MCF 10A (cell line): ENCODE measurements at places on chromosomes 6 and 20.

GRCh38 chr6:3665608-3666007, 85.9 kb downstream of the PXDC1 start:
- DNase-seq = no peak

- DNase-seq = no peak
Observed at GRCh38 chr6:26477426-26477825, 19.7 kb downstream of the BTN2A1 start.

DNA sequence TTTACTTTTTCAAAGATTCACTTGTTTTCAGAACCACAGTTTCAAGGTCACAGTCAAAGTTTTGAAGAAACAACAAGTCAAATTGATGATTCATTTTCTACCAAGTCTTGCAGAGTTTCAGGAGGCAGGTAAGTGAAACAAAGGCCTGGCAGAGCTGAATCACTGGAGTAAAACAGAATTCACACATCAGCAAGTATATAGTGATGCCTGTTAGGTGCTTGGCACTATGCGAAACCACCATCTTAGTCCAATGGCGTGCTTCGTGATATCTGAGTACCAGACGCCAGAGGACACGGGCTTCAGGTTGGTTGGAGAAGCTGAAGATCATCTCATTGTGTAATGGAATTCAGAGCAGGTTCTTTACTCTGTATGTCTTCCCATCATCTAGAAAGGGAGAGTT, 75.9 kb downstream of the RTN4IP1 start:
- DNase-seq = no peak

DNA sequence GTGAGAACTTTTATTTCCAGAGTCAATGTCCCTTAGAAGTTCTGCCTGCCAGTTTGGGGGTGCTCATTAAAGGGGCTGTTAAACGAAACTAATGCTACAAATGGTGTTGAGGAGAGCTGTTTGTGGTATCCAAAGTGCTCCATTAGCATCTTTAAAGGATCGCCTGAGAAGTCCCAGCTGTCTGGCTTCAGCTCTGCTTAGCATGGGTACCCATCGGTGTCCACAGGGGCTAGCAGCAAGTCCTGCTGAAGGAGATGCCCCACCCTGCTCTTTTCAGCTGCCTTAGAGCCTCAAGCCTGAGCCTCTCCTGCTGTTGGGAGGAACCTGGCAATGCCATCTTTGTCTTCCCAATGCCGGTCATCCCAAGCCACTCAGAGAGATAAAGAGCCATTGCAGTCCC, 111.1 kb downstream of the FOXO3 start:
- no peak for DNase-seq

GRCh38 chr6:10347561-10348327, 67.1 kb downstream of the TFAP2A start:
- DNase-seq = peak; percentile 87

GRCh38 chr6:131372535-131372934, 200.5 kb upstream of the ARG1 start:
- DNase-seq = no peak

DNA sequence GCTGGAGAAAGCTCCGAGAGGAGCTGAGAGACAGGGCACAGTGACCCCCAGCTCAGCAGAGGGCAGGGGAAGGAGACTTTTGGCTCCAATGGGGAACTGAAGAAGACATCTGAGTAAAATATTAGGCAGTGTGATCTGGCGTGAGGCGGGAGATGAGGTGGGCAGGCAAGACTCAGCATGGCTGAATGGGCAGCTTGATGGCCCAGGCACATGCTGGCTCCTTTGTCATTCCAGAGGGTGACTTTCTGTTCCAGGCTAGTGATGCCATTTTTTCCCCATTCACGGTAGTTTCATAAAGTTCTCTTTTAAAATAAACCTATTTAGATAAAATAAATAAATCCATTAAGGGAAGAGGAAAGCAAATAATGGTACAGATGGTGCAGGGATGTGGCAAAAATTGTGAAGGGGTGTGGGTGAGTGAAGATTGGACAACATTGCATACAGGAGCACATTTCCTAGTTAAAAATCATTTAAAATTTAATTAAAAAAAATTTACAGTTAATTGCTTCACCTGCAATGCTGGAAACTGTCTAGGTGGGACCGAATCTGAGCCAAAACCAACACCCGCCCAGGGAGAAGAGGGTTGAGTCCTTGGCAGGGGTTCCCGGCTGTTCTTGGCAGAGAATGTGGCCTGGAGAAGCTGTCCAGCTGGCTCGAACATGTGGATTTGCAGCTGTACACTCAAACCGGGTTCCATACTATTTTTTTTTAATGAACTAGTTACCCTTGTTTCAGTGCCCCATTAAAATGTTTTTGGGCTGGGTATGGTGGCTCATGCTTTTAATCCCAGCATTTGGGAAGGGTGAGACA, 41.7 kb upstream of the PRELID3B start:
- DNase-seq = peak; percentile 35

GRCh38 chr20:1862663-1863053, 32.5 kb upstream of the SIRPA start:
- DNase-seq = no peak

GRCh38 chr6:121748850-121749249, 313.4 kb downstream of the GJA1 start:
- DNase-seq = no peak

DNA sequence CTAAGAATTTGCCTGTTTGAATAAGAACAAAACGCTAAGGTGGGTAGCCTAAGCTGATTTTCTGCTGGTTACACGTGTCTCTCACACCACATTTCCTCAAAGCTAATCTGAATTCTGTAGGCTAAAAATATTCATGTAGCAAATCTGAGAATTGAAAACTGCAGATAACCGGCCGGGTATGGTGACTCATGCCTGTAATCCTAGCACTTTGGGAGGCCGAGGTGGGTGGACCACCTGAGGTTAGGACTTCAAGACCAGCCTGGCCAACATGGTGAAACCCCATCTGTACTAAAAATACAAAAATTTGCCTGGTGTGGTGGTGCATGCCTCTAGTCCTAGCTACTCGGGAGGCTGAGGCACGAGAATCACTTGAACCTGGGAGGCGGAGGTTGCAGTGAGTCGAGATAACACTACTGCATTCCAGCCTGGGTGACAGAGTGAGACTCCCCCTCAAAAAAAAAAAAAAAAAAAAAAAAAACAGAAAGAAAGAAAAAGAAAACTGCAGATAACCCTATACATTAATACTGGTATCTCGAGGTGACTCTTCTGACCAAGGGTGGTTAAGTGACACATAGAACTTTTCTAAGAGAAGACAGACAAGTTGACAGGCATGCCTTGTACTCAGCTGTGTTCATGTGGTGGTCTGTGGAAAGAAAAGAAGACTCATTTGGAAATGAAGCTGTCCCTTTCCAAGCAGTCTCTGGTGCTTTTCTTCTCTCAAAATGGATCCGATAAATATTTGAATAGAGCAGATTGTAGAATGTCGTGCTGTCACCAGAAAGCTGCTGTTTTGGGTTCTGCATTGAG, 24.7 kb upstream of the ASXL1 start:
- no peak for DNase-seq

DNA sequence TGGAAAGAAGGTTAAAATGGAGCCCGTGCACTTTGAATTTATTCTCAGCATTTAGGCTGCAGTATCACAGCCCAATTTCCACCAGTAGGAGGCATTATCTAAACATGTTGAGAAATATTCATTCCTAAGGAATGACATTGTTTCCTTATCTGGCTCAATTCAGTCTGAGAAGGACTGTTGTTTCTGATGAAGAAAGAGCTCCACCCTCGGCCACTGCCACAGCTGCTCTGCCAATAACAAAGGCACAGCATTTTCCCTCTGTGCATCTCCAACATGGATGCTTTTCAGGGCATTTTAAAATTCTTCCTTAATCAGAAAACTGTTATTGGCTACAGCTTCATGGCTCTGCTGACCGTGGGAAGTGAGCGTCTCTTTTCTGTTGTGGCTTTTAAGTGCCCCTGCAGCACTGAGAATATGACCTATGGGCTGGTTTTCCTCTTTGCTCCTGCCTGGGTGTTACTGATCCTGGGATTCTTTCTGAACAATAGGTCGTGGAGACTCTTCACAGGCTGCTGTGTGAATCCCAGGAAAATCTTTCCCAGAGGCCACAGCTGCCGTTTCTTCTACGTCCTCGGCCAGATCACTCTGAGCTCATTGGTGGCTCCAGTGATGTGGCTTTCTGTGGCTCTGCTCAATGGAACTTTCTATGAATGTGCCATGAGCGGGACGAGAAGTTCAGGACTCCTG, at the start of gene CALHM5:
CALHM5 (plus strand) TSS at position 216 of the 687 bp plus-strand sequence; CDS start at position 274, 58 bp downstream.
- peak; percentile 75 for DNase-seq

GRCh38 chr20:919491-919916, 3.4 kb upstream of the ANGPT4 start:
- no peak for DNase-seq

DNA sequence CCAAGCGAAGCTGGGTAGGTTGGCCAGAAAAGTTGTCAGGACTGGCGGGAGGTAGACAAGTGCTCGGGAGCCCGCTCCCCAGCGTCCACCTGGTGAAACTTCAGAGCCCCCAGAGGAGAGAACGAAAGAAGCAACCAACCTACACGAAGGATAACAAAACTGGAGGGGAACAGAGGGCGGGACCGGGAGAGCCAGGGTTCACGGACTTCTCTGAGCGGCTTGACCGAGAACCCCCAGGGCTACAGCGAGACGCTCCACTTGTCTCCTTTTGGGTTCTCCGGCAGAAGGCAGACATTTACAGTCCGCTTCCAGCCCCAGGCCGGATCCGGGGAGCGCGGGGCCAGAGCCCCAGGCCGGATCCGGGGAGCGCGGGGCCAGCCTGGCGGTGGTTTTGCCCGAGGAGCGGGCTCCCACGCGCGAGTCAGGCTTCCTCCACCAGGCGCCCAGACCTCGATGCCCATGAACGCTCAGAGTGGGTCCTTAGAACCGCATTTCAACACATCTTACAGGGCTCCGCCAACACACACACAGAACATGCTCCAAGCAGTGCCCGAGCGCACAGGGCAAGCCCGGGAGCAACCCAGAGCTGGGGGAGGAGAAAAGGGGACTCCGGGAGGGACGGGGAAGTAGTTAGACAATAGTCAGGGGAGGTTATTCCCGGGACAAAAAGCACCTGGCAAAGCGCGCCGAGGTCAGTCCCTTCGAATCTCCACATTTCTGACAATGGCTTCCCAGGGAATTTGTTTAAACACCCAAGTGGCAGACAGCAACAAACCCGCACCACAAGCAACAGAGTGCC, 1.1 kb downstream of the PTPRK start:
- peak; percentile 68 for DNase-seq

- DNase-seq = peak; percentile 88
Observed at GRCh38 chr6:164753517-164753916, 555.9 kb downstream of the C6orf118 start.

DNA sequence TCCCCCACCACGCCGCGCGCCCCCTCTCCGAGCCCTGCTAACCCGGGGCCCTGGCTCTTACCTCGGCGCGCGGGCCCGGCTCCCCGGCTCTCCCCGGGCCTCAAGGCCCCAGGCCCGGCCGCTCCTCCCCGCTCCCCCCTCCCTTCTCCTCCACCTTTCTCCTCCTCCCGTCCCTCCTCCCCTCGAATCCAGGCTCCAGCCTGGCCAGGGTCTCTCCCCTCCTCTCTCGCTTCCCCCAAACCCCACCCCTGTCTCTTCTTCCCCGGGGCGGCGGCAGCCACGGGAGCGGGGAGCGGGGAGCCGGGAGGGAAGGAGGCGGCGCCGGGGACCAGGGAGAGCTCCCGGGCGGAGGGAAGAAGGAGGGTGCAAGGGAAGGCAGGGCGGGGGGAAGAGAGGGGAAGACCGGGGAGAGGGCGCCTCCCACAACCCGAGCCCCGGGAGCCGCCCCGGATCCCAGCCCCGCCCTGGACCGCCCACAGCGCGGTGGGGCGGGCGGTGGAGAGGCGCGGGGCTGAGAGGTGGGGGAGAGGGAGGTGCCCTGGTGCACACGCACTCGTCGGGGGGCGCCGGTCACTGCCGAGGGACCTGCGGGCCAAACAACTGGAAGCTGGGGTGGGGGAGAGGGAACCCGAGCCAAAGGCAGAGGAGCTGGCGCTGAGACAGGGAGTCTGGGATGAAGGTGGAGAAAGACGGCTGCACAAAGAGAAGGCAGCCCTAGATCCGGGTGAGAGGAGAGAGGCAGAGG, at the start of gene GABBR1:
GABBR1 (minus strand) TSS at position 395 of the 745 bp plus-strand sequence. CDS start 798 bp downstream, outside the sequence.
- peak; percentile 89 for DNase-seq

GRCh38 chr6:6741264-6741663, 152.7 kb downstream of the LY86 start:
- DNase-seq = no peak

GRCh38 chr6:129865013-129865412, 3.9 kb upstream of the TMEM244 start:
- no peak for DNase-seq

- DNase-seq = no peak
Observed at GRCh38 chr6:170445487-170445886, 107.6 kb downstream of the PSMB1 start.

- no peak for DNase-seq
Observed at GRCh38 chr20:2578475-2579192, 42.3 kb downstream of the TMC2 start.

DNA sequence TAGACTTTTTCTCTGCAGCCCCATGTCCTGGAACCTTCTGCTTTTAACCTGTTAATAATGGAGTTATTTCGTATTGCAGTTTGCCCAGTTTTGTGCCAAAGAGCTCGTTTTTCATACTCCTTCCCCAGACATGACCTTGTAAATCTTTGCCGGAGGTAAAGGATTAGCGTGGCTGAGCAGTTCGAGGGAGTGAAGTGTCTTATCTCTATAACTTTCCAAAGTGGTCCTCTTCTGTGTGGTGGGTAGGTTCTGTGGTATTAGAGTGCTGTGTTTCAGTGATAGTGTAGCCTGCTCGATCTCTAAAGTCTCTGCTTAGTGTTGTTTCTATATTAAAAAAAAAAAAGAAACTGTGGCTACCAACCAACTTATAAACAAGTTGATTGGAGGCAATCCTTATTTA, 67.5 kb downstream of the FARS2 start:
- DNase-seq = no peak

GRCh38 chr6:149128489-149129145, 188.9 kb upstream of the TAB2 start:
- no peak for DNase-seq

GRCh38 chr20:44422083-44422482, 53.6 kb upstream of the TTPAL start:
- peak; percentile 64 for DNase-seq

- no peak for DNase-seq
Observed at GRCh38 chr20:1215386-1216170, 10.3 kb upstream of the RAD21L1 start.

DNA sequence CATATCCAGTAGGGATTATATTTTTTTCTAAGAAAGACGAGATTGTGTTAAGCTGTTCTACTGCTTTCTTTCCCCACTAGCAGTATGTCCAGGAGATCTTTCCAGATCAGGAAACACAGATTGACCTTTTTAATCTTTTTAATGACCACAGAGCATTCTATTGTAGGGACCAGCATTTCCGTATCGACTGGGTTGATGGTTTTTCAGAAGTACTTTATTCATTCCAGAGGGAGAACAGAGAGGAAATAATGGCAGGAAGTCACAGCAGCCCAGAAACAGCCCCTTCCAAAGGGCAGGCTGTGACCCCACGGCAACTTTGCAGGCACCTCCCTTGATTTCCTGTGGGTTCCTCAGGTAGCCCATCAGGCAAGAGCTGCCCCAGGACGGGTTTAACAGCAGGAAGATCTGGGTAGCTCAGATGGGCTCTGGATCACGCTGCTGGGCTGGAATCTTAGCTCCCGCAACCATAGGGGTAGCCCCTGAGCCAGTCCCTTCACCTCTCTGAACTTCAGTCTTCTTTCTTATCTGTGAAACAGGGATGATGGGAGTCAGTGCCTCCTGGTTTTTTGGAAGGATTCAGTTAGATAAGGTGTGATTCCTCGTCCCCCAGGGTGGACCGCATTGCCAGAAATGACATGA, 23.8 kb upstream of the CHMP4B start:
- no peak for DNase-seq

- DNase-seq = no peak
Observed at GRCh38 chr6:32895006-32895345, 41.0 kb downstream of the PSMB9 start.
